ENCODE measurements at places on chromosomes 4 and X. TPM values are rescaled to one million over a fixed set of nuclear protein-coding genes. Genes with fewer than 3 reads are reported as not detected.

GRCh38 chr4:173153445-173153844 lies 15.2 kb upstream of the GALNT7 start:
- no peak for DNase-seq

GRCh38 chr4:139801895-139802294 lies 136.3 kb downstream of the MGST2 start:
- DNase-seq, result no peak

DNA sequence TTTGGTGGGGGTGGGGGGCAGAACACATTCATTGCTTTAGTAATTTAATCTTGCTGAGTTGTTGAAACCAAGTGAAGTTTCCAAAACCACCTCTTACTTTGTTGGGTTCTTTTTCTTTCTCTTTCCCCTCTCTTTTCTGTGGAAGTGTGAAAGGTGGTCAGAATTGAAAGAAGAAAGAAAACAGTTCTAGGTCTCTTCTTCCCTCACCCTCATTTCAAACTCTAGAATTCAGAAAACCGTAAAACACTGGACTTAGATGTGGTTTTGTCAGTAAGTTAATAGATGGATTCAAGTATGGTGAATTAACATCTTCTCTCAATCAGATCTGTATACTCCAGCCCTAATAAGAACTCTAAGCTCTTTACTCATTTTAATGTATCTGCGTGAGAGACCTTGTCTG lies 23.7 kb downstream of the PLP1 start:
- no peak for DNase-seq

DNA sequence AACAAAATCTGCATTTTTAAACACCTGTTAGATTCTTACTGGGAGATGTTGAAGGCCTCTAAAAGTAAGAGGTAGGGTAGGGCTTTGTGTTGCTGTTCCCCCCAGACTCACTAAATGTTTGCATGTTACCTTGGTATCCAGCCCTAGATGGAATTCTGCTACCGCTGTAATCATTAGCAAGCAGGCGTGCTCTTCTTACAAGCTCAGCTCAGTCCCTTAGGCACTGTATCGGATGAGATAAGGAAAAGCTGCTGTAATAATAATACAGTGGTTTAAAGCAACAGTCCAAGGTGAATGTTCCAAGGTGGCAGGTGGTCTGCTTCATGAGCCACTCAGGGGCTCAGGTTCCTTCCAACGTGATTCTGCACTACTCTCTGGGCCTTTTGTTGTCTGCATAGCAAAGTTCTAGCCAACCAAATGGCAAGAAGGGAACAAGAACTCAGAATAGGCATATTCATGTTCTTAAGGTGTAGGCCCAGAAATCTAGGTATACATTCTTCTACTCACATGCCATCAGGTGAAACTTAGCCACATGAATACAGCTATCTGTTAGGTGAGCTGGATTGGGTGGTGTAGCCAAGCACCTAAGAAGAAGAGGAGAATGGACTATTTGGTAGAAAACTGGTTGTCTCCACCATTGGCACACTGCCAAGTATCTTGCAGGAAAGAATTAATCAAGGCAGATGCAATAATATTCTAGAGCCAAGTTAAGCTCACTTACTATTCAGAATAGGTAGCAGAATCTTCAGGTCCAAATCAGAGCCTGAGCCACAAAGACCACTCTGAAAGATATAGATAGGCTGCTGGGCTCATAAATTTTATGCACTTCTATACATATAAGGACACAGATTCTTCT lies 46.0 kb downstream of the COQ2 start:
- no peak for DNase-seq

DNA sequence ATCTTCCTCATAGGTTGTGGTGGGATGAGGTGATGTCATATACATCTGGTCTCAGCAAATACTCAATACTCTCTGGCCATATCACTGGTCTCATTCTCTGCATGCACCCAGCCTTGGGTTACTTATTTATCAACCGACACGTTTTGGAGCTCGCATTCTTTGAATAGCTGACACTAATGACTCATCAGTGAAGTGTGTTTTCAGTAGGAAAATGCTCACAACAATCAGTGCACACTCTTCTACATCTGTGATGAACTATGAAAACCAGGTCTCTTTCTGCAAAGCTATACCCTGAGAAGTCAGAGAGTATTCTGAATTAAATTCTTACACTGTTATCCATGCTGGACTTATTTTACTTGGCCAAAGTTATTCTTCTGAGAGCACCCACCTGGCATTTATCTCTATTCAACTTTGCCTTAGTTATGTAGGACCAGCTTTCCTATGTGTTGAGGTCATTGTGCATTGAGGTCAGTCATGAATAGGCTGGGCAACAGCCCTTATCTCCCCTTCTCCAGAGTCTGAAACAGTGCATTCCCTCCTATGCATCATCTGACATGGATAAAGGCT lies 58.7 kb upstream of the DHX15 start:
- no peak for DNase-seq

DNA sequence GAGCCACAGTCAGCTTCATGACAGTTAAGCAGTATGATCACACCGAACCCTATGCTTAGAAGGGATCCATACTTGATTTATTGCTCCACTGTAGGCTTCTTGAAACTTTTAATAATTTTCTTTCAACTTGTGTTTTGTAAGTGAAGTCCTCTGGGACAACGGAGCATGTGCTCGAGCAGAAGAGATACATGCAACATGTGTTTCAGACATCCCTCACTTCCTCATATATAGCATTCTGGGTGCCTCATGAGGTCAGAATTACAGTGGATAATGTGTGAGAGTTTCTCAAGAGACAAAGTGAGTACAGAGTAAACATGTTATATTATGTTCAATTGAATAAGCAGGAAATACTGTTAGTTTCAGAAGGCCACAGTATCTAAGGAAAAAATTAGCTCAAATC lies 893.2 kb downstream of the FAT4 start:
- DNase-seq, result no peak

GRCh38 chr4:95546866-95547714 lies 1.7 kb downstream of the UNC5C start:
- DNase-seq, result no peak

DNA sequence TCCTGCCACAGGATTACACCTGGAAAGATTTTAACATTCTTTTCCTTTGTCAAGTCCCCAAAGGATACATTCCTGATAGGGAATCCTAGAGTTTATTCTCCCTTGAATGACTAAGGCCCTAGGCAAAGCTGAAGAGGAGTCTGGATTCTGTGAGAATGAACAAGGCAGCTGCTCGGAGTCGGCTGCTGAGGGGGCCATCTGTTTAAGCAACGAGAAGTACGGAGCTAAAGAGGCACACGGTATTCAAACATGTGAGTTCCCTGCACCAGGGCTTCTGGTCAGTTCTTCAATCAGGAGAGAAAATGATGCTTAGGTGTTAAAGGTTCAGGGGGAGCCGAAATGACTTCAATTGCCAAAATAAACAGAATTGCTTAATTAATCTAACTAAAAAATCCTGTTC lies 97.6 kb downstream of the MGST2 start:
- DNase-seq, result no peak

DNA sequence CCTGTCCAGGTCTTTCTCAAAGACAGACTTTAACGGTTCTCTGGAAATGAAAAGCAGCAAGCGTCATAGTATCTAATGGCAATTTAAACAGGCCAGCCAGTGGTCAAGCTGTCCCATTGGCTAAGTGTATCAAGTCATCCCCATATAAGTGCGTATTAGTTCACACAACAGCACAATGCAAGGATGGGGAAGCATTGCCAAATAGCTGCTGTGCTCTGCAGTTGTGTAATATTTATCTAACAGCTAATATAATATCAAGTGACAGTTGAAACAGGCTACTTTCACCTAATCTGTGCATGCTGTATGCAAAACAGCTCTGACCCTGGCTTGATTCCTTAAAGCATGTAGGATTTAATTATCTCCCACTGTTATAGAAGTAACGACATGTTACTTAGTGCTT lies 134.8 kb upstream of the PPARGC1A start:
- DNase-seq, result no peak

GRCh38 chrX:112695494-112695893 lies 15.8 kb upstream of the LHFPL1 start:
- DNase-seq, result no peak

GRCh38 chrX:136094962-136095361 lies 52.4 kb upstream of the FHL1 start:
- DNase-seq, result no peak

DNA sequence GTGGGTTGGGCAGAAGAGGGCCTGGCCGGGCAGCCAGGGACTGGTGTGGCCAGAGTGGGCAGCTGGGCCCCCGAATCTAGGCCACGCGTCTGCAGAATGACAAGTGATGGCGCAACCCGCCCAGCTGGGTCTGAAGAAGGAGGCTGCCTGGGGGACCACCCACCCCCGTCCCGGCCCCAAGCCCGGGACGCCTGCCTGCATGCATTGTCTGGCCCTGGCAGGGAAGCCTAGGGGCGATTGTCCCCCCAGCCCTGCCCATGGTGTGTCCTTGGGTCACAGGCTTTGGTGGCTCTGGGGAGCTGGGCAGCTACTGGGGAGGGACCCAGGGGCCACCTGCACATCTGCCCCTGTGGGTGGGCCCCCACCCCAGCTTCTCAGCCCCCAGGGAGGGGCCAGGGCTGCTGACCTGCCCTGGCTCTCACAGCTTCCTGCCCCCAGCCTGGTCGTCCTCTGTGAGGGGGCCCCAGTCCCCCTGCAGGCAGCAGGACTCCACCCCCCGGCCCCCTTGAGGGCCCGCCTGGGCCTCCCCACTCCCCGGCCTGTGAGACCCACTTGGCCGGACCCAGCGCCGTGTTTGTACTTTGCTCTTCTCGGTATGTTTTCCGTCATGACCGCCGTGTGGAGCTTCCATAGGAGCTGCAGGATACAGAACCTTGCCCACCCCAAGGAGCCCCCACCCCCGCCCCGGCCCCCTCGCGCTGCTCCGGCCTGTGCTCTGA lies 4.9 kb downstream of the FGFR3 start:
- no peak for DNase-seq

- no peak for DNase-seq
Measured at GRCh38 chr4:7857238-7857701, 82.4 kb downstream of the AFAP1 start.

DNA sequence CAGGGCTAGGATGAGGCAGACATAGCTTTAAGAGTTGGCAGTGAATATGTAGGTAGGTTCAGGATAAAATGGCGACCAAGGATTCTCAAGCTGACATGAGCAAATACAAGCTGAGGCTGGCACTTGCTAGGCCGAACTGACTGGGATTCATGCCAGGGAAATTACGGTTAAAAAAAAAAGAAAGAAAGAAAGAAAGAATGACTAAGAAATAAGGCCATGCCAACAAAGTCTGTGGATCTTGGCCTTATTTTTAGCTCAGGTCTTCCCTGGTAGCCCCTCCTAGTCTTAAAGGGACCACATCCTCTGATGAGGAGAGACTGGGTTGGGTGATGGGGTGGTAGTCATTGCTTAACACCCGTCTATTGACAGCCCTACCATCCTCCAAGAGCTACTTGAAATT lies 64.4 kb upstream of the KLHL13 start:
- DNase-seq, result no peak

GRCh38 chr4:95548738-95549245 lies at the start of gene UNC5C:
UNC5C (minus strand) TSS chr4:95548973.
- no peak for DNase-seq

DNA sequence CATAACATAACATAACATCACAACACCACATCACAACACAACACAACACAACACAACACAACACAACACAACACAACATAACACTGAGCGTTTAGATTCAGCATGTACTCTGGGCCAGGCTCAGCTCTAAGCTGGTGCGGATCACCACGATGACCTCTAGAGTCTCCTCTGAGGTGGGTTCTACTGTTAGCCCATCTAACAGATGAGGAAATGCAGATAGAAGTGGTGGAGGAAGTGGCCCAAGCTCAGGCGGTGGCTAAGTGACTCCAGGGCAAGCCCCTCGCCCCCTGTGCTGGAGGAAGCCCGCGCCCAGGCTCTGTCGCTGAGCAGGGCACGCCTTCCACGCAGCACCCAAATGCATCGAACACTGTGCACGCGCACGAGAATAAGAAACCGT lies 45.3 kb upstream of the CDKN2AIP start:
- no peak for DNase-seq

DNA sequence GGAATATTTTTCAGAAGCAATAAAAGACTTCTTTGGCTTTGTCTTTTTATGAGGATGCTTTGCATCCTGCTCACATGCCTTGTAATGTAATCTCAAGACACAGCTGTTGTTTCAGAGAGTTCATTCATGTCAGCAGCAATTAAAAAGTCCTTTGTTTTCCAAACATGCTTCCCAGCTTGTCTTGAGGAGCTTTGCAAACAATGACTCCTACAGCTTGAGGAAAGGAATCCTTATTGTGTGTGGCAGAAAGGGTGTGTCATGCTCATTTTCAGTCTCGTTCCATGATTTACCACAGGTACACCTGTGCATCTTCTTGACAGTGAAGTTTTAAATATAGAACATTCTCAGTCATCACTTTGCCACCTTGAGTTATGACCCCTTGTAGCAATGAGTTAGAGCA lies 139.2 kb upstream of the AADAT start:
- DNase-seq, result no peak

The BMPR1B gene
- not detected for total RNA-seq

The PAGE1 gene
- not detected for total RNA-seq

The CT55 gene
- total RNA-seq, result not detected

The SLC6A14 gene
- not detected for total RNA-seq

The TLR2 gene
- 0.53 TPM for total RNA-seq

The HDAC6 gene
- 53.5 TPM for total RNA-seq

The RXFP1 gene
- total RNA-seq, result not detected

The FAM47E gene
- total RNA-seq, result not detected

The PCDH18 gene
- not detected for total RNA-seq
